ENCODE measurements at places on chromosomes 3 and 15.
A peak's percentile ranks its signal among the peaks of the same experiment; 100 is the strongest.

DNA sequence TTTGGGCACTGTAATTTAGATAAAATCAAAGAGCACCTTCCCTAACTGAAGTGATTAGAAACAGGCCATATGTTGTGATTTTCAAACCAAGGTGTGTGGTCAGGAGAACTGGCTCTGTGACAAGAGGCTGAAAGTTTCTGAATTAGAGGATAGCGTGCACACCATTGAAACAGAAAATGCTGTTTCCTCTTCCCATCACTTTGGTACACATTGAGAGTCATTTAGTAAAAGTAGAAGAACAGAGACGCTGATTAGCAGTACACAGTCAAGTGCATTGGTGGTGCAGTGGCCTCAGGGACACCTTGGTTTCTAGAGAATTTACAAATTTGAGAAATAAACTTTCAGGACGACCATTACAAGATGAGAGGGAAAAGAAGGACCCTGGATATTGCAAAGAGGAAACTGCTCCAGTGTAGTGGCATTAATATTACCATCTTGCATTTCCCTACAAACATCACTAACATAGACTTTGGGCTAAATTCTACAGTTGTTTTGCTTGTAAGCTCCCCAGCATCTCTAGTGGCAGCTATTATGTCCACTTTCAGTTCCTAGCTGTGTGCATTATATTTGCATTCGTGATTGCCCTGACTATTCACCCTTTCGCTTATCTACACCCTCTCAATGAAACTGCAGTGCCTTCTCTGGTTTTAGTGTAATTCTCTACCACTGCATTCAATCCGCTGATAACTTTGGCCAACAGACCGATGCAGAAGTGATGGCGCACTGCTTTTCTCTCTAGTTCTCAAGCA lies 728.1 kb upstream of the GRM7 start:
- DNase-seq = no peak

- no peak for DNase-seq
These were observed 276.9 kb downstream of the GBE1 start for GRCh38 chr3:81484520-81484919.

DNA sequence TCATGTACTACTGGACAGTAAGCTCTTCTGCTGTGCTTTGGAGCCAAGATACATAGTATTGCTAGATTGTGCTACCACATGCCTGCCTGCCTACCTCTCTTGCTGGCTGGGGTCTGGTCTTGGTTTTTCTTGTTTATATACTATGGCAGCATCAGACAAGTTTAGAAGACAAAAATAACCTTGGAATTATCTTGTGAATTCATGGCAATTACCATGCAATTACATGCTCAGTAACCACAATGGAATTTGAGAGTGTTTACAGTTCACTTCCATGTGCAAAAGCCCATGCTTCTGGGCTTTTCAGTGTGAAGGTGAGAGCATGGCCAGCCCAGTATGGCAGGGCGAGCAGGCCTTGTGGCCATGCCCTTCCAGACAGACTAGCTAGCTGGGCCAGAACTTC lies 48.0 kb upstream of the C15orf61 start:
- no peak for DNase-seq

- DNase-seq = no peak
These were observed 6.0 kb downstream of the PRKCI start for GRCh38 chr3:170228093-170228766.

DNA sequence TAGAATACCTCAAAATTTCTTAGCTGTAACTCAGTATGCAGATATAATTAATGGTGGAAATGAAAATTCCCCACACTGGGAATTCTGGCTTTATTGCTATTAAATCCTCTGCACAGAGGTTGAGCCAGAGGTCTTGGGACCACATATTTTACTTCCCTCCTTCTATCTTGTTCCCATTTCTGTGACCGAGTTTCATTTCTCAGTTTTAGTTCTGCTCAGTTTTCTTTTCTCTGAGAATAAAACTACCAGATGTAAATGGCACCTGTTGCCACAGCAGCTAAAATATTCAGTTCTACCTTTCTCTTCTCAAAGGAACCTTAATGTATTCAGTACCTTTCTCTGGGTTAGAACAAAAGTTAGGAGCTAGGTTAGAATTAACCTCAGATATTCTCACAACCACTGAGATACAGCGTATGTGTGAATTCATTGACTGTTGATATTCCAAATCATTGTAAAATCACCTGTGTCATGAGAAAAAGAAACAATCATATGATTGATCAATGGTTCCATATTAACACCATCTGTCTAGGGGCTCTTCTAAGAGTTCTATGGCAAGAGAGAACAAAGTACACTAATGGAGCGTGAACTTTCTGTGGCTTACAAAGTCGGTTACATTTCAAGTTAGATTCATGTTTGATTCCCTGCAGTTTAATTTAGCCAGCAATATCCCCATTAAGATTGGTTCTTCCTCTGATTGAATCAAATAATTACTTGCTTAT lies 374.1 kb downstream of the EFHB start:
- DNase-seq = no peak

GRCh38 chr15:69398491-69398891 lies 15.7 kb upstream of the KIF23 start:
- no peak for DNase-seq

DNA sequence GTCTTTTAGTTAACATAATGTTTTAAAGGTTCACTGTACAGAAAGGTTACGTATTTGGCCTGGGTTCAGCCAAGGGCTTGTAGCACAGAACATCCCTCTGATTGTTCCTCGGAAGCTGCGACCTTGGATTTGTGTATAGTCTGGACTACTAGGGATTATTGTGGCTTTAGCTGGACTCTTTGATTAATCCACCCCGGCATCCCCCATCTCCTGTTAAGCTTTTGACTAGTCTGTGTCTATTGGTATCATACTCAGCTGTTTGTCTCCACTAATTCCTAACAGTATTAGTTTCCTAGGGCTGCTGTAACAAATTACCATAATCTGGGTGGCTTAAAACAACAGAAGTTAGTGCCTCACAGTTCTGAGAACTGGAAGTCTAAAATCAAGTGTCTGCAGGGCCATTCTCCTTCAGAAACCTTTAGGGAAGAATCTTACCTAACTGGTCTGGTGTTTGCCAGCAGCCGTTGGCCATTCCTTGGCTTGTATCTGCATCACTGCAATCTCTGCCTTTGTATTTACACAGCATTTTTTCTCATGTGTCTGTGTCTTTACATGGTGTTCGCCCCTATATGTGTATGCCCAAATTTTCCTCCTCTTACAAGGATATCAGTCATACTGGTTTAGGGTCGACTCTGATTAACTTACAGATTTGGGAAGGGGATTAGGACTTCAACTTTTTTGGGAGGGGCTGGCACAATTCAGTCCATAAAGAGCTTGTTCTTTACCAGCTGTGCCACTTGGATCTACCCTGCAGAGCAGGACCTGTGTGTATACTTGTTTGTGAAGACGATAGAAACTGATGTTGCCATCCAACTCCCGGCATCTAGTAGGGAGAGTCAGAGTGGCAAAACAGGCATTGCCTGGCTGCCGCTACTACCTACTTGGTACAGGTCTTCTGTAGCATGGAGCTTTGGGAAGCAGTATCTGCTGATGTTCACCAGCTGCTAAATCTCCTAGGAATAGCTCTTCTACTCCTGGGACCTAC lies 117.8 kb downstream of the UBE2E2 start:
- DNase-seq = no peak

DNA sequence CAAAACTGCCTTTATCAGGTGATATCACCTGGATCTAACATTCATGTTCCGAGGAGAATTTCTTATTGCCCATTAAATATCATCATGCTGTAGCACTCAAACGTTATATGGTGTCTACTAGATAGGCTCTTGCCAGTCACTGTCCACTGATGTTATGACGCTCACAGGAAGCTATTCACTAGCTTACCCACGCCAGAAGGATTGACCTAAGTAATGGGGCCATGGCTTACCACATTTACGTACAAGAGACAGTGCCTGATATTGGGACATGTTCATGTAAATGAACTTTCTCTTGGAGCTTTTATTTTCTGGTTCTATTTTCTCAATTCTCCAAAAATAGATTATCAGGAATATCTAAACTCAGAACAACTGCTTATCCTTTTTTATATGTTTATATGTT lies 91.7 kb upstream of the NAALADL2 start:
- no peak for DNase-seq

DNA sequence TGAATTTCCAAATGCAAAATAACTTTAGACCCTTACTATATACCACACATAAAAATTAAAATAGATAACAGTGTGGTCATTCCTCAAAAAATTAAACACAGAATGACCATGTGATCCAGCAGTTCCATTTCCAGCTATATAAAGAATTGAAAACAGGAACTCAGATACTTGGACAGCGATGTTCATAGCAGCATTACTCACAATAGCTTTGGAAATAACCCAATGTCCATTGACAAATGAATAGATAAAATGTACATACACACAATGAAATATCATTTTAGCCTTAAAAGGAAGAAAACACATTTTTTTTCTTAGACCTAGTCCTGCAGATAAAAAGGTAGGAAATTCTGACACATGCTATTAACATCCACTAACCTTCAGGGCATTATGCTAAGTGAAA lies 26.7 kb downstream of the RAD51 start:
- DNase-seq = no peak

GRCh38 chr15:87632364-87632763 lies 624.2 kb downstream of the NTRK3 start:
- no peak for DNase-seq

GRCh38 chr3:136858381-136858780 lies 3.6 kb upstream of the NCK1 start:
- DNase-seq = peak; percentile 18

Measured in stomach (tissue), 19 donors.